NCI-H524 treated with DMSO at 0.1 percent for 48 hours (cell line): ENCODE measurements at places on chromosomes 4 and X.

DNA sequence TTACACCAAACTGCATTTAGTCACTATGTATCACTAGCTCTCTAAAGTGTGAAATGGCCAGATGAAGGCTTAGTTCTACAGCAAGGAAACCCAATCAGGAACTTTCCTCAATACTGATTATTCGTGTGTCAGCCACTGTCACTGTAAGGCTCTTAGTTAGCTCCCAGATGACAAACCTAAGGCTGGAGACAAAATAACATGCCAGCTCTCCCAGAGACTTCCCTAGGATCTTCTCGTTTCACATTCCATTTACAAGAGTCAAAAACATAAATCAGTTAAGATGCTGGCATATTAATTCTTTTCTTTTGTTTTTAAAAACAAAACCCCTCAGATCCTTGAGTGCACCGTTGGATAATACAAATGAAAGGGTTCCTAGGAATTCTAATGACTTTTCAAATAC, 88.2 kb upstream of the TFDP3 start:
- no peak for DNase-seq

DNA sequence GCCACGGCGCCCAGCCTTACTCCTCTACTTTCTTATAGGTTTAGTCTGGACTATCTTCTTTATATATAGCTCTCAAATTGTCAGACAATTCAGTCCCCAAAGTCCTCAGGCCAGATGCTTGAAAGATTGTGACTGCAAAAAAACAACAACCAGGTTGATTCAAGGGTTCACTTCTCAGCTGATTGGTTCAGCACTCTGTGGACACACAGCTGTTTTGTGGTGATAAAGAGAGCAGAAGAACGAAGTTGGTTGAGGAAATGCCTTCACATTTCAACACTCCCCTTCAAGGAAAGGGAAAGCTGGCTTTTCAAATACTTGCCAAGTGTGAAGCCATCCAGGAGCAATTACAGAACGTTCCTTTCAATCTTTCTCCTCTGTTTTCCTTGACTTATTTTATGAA, 166.8 kb downstream of the SHROOM3 start:
- DNase-seq: no peak

DNA sequence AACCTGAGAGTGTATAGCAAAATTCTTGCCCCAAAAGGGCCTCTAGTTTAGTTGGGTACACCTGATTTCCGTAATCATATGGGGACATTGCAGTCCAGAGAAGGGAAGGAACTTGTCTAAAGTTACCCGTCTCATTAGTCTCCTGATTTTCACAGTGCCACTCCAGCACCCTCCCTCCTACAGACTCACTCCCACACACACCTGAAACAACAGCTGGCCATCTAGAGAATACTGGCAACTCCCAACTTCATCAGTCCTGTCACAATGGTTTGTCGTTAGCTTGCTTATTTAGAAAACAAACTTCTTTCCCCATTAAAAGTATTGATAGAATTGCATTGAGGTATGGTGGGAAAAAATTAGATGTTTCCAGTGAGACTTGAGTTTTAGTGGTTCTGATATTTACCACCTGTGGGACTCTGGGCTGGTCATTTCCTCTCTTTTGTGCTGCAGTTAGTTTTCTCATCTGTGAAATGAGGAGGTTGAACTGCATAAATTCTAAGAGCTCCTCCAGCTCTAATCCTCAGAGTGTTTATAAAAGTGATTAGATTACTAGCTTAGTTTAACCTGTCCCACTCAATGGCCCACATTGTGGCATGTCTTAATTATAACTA, 1.7 kb downstream of the IL13RA1 start:
- no peak for DNase-seq

GRCh38 chr4:76377911-76378310, 43.0 kb downstream of the CCDC158 start:
- DNase-seq: no peak

DNA sequence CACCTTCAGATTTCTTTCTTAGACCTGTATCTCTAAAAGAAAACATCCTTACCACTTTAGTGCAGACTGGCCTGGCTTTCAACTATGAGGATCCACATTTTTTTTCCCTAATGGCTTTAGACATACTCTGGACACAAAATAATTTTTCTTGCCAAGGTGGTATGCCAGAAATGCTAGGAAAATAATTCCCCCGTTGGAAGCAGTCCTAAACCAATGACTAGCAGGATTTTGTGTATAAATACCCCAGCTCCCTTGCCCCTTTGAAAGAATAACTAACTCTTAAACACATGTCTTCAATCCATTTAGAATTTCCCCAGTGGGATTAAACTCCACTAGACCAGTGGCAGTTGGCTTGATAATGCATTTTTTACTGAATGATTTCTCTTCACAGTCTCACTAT, 500.5 kb upstream of the FTHL17 start:
- DNase-seq: no peak

- DNase-seq: no peak
These were observed 5.1 kb downstream of the MORF4L2 start for GRCh38 chrX:103681443-103681842.

DNA sequence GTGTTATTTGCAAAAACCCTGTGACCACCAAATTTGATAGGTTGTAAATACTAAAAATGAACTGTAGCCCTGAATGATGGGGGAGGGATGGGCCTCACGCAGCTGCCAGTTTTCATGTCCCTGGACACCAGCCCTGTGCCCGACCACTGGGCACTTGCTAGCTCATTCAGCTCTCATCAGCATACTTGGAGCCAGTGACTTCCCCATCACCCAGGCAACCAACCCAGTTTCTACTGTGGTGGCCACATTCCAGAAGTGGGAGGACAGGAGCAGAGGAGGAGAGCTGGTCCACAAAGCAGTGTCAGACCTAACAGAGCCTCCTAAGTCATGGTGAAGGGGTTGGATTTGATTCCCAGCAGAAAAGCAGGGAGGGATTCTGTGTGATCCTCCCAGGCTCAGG, 128.2 kb downstream of the CPEB2 start:
- no peak for DNase-seq

DNA sequence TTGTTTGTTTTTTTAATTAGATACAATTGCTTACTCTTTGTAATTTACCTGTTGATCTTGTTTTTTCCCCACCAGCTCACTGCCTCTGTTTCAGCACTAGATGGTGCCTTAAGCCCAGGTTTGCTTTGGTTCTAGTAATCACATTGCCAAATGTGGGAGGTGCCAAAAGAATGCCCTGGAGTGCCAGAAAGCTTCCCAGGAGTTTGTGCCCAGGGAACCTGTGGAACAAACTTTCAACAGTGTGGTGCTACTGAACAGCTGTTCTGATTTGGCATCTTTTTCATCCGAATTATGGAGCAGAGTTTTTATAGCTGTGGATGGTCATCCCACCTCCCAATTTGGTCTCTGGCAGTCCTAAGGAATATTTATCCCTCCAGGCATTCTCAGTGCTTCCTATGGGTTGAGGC, 1000.7 kb downstream of the STIM2 start:
- DNase-seq: no peak

GRCh38 chr4:155495572-155496293, 119.0 kb upstream of the MAP9 start:
- no peak for DNase-seq

DNA sequence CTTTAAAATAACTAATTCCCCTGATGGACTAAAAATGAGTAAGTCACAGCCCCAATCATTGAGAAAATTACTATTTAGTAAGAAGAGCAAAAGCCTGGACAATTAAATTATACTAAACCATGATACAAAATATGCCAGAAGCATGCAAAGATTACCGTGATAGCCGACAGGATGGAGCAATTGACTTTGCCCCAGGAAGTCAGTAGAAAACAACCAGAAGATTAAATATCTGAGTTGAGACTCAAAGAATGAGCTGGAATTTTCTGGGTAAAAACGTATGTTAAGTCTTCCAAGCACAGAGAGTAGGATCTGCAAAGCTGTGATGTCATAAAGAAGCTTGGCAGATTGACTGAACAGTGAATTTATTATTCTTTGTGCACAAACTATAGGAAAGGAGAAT, 816.1 kb upstream of the TENM3 start:
- no peak for DNase-seq

DNA sequence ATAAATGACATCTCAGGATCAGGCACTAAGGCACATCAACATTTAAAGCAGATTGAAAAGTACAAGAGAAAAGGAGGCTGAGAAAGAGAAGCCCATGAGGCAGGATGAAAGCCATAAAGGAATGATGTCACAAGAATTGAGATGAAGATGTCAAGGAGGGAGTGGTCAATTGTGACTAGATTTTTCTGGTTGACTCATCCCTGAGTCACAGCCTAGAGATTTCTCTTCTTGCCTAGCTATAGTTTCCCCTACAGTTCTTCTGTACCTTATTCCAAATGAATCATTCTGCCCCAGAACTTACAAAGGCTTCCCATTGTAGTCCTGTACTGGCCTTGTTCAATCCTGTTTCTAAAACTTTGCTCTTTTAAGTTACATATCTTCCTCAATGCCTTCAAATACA, 3.4 kb upstream of the USP53 start:
- no peak for DNase-seq

GRCh38 chrX:1450361-1451161, 2.1 kb downstream of the ASMTL start:
- DNase-seq: no peak

- DNase-seq: no peak
These were observed 33.2 kb upstream of the PLAC1 start for GRCh38 chrX:134691453-134691852.

DNA sequence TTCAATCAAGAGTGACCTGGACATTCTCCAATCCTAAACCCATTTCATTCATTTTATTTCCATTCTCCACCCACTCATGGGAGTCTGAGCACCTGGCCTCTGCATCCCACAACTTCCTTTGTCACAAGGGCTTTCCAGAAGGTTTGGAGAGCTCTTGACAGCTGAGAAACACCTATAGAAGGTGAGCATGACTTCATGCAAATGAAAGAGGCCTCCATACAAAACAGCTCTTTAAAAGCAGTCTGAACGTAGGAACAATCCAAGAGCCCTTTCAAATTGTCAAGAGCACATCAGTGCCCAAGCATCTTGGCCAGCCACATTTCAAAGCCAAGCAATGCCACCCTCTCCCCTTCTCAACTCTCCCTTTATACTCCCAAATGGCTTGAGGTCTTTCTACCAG, 74.9 kb upstream of the RAP2C start:
- no peak for DNase-seq

DNA sequence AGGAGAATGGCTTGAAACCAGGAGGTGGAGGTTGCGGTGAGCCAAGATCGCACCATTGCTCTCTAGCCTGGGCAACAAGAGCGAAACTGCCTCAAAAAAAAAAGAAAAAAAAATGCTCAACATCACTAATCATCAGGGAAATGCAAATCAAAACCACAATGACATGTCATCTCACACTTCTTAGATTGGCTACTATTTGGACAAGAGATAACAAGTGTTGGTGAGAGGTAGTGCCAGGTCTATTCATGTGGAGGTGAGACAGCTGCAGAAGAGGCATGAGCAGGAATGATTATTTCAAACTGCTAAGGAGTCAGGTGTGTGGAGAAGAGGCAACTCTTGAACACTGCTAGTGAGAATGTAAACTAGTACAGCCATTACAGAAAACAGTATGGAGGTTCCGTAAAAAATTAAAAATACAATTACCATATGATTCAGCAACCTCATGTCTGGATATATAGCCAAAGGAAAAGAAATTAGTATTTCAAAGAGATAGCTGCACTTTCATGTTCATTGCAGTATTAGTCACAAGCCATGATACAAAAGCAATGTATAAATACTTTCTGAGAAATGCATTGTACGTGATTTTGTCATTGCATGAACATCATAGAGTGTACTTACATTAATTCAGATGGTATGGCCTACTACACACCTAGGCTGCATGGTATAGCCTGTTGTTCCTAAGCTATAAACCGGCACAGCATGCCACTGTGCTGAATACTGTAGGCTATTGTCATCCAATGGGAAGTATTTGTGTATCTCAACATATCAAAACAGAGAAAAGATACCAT, 75.3 kb downstream of the TMEM144 start:
- no peak for DNase-seq

DNA sequence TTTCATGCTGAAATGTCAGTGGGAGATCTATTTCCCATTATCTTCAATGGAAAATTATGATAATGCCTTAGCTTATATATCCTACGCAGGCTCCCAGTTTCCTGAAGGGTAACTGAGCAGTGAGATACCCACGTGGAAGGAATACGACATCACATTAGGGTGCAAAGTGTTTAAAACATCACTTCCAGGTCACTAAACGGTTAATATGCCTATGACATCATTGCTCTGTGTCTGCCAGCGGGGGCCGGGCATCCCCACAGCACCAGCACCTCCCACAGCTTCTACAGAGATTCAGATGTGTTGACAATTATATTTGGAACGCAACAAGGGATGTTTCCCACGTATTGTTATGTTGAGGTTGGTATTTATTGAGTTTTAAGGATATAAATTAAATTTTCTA, 27.1 kb downstream of the TMEM271 start:
- DNase-seq: no peak

- DNase-seq: no peak
These were observed 21.9 kb downstream of the PCGF3 start for GRCh38 chr4:727576-727975.

DNA sequence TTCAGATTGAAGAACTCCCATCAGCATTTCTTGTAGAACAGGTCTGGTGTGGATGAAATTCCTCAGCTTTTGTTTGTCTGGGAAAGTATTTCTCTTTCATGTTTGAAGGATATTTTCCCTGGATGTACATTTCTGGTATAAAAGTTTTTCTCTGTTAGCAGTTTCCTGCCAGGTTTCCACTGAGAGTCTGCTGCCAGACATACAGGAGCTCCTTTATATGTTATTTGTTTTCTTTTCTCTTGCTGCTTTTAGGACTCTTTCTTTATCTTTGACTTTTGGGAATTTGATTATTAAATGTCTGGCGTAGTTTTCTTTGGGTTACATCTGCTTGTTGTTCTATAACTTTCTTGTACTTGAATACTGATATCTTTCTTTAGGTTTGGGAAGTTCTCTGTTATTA, 486.5 kb downstream of the ARAP2 start:
- no peak for DNase-seq

DNA sequence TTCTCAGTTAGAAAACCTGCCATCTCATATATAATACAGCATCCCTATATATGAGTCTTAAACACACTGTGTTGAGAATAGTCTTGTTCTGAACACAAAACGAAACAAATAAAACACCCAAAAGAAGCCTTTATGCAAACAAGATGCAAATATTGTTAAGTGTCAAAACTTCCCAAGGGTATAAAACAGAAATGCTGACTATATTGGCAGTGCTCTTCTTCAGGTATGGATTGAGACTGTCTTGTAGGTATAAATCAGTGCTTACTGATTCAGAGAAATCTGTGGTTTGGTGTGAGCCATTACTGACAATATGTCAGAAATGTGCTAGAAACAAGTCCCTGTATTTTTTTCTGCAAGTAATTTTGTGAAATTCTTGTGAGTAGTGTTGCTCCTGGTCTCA, 82.8 kb upstream of the CTSO start:
- no peak for DNase-seq

DNA sequence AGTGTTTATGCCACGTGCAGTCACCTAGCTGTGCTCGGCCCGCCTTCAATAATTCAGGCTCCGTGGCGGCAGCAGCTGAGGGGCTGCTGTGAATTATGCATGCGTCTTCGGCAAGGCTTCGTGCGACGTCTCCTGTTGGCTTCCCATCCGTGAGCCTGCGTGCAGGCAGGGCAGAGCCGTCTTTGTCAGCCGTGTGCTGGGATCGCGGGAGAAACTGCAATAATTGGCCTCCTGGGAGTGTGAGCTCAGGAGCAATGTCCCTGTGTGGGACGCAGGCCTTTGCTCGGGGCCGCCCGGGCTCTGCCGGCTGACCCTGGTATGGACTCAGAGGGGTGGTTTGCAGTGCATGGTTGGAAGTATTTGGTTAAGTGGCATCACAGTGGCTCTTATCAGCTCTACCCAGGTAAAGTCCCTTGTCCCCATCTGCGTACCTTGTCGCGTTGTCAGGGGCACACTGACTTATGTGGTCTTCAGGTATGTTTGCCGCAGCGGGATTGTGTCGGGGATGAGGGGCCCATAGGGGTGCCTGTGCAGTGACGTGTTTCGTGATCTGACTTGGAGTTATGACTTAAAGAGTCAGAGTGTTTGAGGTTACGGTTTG, 34.5 kb upstream of the HGFAC start:
- DNase-seq: no peak
